ENCODE measurements at places on chromosomes 2 and 18. TPM values are rescaled to one million over a fixed set of nuclear protein-coding genes. Genes with fewer than 3 reads are reported as not detected.

Gene POTEC
- total RNA-seq: not detected

Gene KLHL41
- 0.25 TPM for total RNA-seq

DNA sequence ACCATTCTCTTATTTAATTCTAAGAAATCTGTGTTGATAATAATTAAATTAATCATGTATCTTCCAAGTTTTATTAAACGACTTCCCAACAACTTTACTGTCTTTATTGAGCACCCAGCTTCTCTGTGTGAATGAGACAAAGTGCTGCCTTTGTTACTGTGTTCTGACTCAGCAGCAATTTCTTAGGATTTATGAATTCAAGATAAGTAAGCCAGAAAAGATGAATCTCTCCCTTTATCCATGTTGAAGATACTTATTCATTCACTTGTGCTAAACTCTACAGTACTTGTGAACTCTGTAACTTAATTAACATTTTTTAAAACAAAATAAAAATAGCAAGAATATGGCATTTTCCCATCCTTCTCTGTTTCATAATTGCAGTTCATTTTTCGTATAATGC, 1403.3 kb upstream of the DDX18 start:
- no peak for DNase-seq

- DNase-seq: no peak
These were observed 24.1 kb downstream of the SMARCAL1 start for GRCh38 chr2:216436383-216436782.

DNA sequence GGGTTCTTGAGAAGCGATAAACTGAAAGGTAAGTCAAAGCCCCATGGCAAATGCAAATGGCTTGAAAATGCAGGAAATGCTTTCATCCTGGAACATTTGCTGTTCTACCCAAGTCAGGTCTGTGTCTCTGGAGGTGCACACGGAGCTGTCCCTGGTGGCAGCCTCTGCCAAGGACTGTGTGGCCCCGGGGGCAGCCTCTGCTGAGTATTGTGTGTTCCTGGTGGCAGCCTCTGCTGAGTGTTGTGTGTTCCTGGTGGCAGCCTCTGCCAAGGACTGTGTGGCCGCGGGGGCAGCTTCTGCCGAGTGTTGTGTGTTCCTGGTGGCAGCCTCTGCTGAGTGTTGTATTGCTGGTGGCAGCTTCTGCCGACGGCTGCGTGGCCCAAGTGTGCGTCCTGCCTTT, 135.6 kb upstream of the ALKAL2 start:
- DNase-seq: no peak

Gene NT5DC4
- not detected for total RNA-seq

Gene ANKRD29
- total RNA-seq: 2.5 TPM

Gene RAB17
- total RNA-seq: 51.3 TPM

Gene CDH2
- 1.8 TPM for total RNA-seq

GRCh38 chr2:102514061-102514785, 41.2 kb downstream of the SLC9A4 start:
- no peak for DNase-seq

- no peak for DNase-seq
These were observed at the start of gene CXCR1 for GRCh38 chr2:218166791-218167190. Gene CXCR1 (minus strand): TSS chr2:218166962. CDS start chr2:218165211, 1,751 bp downstream.

Gene LYG1
- 1.2 TPM for total RNA-seq

Gene RTKN
- 47.6 TPM for total RNA-seq

Gene CABYR
- 0.47 TPM for total RNA-seq

GRCh38 chr18:25111377-25112288, 240.3 kb downstream of the ZNF521 start:
- no peak for DNase-seq

DNA sequence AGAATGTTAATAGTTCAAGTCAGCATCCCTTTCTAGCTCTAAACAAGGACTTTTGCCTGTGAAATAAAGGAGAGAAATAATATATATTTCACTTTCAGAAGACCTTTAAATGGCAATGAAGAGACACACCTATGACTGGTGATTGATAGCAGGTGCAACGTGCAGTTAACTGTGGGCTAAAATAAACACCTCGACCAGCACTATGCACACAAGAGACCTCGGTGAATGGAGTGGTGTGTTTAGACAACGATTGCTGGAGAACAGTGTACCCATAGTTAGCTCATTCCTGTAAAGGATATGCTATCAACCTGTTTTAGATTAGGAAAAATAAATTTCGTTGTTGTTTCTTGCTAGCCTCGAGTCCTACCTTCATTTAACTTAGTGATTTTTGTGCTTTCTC, 143.4 kb downstream of the NR4A2 start:
- DNase-seq: no peak

DNA sequence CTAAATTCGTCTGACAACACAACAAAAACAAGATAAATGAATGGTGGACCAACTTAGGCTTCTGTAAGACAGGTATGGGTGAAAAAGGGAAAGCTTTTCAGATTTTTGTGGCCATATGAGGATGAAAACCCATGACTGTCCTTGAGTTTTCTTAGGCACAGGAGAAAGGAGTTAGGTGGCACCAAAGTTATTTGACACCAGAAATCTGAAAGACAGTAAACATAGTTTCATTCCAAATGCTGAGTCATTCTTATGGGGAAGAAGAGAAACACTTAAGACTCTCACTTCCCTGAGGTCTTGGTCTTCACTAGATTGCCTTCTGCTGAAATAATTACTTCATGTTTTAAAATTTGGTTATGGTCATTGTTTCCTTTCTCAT, 5.2 kb upstream of the GPD2 start:
- no peak for DNase-seq

Gene PLGLB1
- total RNA-seq: 1.9 TPM

- peak; percentile 47 for DNase-seq
These were observed at the start of gene LRP2 for GRCh38 chr2:169362118-169362893. Gene LRP2 (minus strand): TSS chr2:169362534. CDS start chr2:169362399, 135 bp downstream.

DNA sequence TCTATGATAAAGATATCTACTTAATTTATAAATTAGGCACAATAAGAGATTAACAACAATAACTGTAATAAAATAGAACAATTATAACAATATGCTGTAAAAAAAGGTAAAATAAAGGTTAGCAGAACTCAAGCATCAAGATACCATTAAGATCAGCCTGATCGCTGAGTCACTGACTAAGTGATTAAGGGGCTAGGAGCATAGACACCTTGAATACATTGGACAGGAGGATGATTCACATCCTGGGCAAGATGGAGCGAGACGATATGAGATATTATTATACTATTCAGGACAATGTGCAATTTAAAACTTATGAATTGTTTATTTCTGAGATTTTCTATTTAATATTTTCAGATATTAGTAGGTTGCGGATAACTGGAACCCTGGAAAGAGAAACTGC, 1277.8 kb upstream of the ZEB2 start:
- no peak for DNase-seq

DNA sequence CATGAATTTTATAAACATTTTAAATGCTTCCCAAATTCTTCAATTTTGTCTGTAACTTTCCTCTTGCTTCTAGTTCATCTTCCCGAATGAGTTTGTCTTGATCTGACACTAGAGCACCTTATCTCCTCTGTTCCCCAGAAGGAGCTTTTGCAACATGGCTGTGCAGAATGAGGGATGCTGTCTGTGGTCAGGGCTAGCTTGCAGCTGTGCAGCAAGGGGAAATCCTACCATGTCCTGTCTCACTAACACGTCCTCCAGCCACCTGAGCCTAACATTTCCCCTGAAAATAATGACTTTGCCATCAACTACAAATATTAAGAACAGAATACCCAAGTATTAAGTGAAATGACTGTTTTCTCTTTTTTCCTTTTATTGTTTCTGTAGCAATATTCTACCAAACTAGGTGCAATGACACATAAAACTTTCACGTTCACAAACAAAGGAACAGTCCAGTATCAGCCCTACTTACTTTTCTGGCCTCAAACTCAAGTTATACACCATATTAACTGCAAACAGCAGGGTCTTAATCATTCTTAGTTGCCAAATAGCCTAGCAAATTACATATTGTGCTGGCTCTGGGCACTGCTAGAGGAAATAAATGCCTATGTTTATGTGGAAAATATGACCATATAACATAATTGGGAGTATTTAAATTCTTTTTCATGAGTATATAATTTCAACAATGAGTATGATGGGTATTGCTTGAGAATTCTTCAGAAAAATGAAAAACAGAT, 423.3 kb downstream of the CMPK2 start:
- no peak for DNase-seq

- DNase-seq: no peak
These were observed 193.4 kb upstream of the HDAC4 start for GRCh38 chr2:239594019-239594771.

Gene PSMD1
- total RNA-seq: 81.3 TPM

DNA sequence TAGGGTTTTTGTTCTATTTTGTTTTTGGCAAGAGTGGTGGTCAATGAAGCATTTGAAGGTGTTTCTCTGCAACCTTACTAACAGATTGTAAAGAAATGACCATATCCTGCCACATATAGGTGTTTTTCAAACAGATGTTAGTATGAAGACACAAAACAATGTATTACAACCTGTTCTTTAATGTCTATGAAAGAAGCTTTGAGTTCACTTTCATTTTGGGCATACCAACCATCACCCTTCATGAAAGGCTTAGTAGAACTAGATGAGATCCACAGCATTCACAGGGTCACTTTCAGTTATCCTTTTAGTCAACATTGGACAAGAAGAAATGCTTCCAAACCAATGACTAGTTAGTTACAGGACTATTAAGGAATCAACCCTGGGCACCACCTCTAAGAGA, 95.1 kb downstream of the EHBP1 start:
- DNase-seq: no peak

GRCh38 chr2:217383620-217384019, 523.8 kb upstream of the TNP1 start:
- no peak for DNase-seq

Measured in left colon (tissue), 2 donors.